ENCODE measurements at places on chromosomes 7 and 10.

DNA sequence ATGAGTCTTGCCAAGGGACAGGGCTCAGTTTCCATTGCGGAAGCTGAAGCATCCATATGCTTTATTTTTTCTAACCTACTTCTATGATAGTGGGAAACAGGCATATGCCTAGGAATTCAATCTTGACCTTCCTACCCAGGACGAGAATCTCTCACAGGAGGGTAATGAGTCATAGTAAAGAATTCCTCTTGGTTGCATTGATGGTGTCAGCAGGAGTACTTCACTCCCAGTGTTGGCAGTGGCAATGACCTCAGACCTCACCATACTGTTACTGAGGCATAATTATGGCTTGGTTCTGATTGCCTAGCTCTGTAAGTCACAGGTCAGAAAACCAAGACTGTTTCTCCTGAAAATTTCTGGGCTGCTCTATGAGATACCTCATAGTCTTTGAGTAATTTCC, 552.9 kb downstream of the ARL4A start:
- no peak for DNase-seq

DNA sequence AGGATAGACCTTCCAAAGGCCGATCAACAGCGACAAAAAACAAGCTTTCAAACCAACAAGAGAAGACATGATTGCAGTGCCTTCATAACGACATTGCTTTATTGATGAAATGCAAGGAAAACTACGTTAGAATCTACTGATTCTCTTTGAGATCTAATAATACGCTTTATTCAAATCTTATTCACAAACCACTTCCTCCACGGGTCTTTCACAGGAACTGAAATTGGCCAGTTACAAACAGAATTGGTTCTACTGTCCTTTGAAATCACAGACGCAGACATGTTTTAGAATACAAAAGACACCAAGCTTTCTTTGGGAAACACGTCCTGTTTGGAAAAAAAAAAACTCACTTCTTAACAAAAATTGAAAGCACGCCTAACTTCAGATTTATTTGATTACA, 74.7 kb upstream of the SEPHS1 start:
- no peak for DNase-seq

DNA sequence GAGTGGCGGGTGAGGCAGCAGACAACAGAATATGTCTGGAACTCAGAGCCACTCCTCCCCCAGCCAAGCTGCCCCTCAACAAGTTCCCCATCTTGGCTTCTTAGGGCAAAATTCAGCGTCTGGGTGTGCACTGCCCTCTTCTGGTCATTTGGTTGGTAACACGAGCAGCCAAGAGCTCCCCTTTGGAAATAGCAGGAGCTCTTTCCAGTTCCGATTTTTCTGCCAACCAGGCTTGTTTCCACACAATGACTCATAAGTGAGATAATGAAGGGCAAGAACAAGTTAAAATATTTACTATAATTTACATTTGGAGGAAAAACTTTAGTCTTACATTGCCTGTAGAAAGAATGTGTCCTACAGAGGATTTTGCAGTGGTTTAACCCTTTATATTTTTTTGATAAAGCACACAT, 70.5 kb downstream of the ADCYAP1R1 start:
- peak; percentile 86 for DNase-seq

- DNase-seq = peak; percentile 92
Observed at GRCh38 chr7:143381427-143382125, 431 bp downstream of the ZYX start.

GRCh38 chr10:127979045-127979444, 72.1 kb downstream of the PTPRE start:
- DNase-seq = no peak

GRCh38 chr10:22894714-22895113, 33.1 kb upstream of the ARMC3 start:
- DNase-seq = no peak

DNA sequence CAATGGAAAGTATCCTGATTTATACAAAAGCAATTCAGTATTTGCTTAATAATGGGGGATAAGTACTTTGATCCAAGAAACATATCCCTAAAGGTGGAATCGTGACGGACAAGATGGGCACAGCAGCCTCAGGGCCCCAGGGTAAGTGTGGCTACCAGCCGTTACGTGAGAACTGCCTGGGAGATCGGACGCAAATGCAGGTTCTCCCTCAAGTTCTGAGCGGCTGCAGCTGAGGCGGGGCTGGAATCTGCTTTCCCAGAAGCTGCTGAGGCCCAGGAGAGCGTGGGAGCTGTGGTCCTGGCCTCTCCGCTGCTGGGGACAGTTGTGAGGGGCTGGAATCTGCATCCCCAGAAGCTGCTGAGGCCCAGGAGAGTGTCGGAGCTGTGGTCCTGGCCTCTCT, 13.5 kb downstream of the FOXL3 start:
- DNase-seq = peak; percentile 34

- no peak for DNase-seq
Observed at GRCh38 chr7:94048755-94049154, 44.6 kb upstream of the BET1 start.

GRCh38 chr7:34240417-34240816, 335.1 kb downstream of the BMPER start:
- no peak for DNase-seq

DNA sequence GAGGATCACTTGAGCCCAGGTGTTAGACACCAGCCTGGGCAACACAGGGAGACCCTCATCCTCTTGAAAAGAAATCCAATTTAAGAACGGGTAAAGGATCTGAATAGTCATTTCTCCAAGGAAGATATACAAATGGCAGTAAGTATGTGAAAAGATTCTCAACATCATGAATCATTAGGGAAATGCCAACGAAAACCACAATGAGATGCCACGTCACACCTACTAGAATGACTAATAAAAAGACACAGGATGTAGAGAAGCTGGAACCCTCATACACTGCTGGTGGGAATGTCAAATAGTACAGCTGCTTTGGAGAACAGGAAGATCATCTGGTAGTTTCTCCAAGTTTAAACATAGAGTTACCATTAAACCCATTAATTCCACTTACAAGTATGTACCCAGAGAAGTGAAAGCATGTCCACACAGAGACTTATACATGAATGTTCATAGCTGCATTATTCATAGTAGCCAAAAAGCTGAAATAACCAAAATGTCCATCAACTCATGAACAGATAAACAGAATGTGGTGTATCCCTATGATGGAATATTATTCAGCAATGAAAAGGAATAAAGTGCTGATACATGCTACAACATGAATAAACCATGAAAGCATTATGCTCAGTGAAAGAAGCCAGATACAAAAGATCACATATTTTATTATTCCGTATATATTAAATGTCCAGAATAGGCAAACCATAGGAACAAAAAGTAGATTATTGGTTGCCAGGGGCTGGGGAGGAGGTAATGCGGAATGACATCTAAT, 13.1 kb upstream of the ZMIZ2 start:
- DNase-seq = no peak

GRCh38 chr10:5043716-5044115, 40.1 kb upstream of the AKR1C2 start:
- DNase-seq = no peak

GRCh38 chr7:72925546-72926120, 738 bp downstream of the POM121 start:
- no peak for DNase-seq

DNA sequence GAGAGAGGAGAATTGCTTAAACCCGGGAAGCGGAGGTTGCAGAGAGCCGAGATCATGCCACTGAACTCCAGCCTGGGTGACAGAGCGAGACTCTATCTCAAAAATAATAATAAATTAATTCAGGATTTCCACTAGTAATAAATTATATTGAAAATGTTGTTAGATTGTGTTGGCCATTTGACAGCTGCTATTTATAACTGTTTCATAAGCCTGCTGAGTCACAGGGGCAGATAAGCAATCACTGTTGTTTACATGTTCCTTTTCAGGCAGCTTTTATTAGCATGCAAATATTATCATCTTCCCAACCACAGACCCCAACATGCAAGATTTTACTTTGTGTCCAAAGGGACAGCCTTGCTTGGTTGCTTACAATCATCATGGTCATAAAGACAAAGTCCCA, 49.5 kb upstream of the ZNF138 start:
- DNase-seq = no peak

DNA sequence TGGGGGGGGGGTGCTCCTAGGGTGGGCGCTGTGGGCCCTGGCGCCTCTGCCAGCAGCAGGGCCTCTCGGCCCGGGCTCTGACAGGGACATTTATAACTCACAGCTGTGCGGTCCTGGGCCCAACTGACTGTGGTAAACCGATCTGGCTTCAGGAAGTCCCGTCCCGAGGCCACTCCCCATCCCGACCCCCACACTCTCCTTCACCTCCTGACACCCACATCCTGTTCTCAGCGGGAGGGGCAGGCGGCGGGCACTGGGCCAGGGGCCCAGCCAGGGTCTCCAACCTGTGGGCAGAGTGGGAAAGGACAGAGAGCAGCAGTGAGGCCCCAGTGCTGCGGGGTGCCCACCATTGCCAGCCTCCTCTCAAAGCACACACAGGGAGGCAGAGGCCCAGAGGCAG, 69.1 kb downstream of the ZMIZ1 start:
- peak; percentile 79 for DNase-seq

All from sigmoid colon (tissue), 7 donors.